NCI-H82 (cell line): ENCODE measurements at places on chromosomes 12 and 14.

DNA sequence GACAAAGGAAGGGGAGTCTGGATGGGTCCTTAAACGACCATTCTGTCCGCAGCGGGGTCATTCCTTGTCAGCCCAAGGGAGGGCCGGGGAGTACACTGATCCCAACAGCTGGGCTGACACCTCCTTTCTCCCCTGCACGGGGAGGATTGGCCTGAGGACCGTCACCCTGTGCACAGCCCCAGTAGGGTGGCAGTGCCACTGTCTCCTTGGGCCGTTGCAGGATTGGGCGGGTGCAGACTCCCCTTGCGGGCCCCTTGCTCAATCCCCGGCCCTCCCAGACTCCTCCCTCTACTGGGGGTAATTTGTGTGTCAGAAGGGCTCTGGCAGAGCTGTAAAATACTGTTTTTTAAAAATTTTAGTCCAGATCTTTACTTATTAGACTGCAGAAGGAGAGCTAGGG, 12.6 kb upstream of the AMN start:
- DNase-seq: no peak

- no peak for DNase-seq
Observed at GRCh38 chr12:77319166-77319565, 253.8 kb upstream of the E2F7 start.

GRCh38 chr12:122079033-122079531, 526 bp downstream of the MLXIP start:
- peak; percentile 50 for DNase-seq

DNA sequence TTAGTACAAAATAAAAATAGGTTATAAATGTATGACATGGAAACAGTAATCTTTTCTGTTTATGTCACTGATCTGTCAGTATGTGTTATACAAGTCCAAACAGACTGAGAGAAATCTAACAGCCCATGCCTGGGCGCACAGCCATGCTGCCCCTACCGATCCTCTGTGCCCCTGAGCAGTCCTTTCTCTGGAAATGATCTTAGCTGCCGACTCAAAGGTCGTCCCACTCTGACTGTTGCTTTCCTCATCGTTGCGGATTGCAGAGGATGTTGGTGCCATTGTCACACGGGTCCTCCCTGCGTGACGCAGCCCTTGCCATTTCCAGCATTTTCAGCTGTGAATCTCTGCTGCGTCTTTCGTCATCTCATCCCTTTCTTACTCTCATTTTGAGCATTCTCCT, 82.9 kb upstream of the DYNC1H1 start:
- no peak for DNase-seq

DNA sequence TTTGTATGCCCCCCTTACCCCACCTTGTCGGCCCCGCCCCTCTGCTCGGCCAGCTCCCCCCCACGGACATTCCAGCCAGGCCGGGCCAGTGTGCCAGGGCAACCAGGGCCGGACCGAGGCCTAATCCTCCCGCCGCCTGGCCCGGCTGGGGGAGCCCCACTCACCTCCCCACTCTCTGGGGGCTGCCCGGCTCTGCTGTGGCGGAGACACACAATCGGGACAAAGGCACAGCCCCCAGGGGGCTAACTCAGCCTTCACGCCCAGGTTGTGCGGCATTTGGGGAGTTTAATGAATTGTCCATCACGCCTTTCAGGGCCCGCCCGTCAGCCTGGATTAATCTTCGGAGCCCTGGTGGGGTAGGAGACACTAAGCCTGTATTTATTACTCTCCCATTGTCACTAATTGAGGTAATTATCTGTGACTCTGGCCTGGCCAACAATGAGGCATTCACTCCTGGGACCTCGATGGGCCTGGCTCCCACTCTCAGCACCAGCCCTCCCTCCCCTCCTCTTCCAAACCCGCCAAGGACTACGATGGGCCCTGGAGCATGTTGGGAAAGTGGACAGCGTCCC, 8.7 kb downstream of the WNT1 start:
- DNase-seq: peak; percentile 86

DNA sequence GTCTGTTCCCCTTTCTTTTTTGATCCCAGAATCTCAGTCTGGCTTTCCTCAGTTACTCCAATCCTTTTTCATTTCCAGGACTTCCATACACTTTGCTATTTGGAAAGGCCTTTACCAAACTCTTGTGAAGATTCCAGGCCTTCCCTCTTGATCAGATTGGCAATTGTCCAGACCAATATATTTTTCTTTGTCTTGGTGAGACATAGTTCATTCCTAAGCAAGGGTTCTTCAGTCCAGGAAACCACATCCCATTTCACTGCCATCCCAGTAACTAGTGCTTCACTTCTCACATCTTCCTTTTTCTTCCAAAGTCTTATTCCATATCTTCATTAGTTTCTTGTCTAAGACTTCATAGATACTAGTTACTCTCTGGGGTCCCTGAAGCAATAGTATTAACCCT, 2.1 kb upstream of the PTPRQ start:
- DNase-seq: no peak

GRCh38 chr14:61589691-61590581, 105.4 kb upstream of the HIF1A start:
- DNase-seq: peak; percentile 72

- DNase-seq: no peak
Observed at GRCh38 chr12:54053003-54053750, 458 bp upstream of the HOXC4 start.

DNA sequence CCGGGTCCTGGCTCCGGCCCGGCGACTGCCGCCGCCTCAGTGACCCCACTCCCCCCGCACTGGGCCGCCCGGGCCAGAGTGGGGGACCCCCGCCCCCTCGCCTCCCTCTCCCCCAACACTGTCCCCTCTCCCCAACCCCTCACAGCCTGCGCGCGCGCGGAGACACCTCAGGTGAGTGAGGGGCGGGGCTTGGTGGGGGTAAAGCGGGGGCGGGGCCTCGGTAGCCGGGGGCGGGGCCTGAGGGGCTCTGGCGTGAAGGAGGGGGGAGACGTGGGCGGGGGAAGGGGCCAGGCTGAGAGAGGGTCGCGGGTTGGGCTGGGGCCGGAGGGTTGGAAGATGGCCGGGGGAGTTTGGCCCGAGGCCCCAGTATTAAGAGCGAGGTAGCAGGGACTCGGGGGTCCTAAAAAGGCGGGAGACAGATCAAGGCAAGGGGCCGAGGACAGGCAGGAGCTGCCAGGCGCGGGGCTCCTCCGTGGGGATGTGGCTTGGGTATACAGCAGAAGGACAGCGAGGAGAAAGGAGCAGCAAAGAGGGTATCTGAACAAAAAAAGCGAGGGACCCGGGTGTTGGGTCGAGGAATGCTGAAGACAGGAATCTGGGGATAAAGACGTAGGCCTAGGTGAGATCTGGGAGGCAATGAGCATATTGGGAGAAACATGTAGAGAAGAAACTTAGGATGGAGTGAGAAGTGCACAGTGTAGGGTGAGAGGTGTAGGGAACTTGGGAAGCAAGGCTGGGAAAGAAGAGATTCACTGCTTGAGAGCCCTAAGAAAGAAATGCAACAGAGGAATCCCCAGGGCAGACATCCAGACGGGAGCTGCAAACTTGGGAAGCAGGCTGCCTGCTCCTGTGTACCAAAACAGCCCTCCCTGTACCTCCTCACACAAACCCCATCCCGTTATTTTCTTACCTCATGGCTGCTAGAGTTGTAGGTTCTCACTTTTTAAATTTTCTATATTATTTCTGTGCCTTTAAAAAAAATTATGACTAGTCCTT, 10.8 kb downstream of the SUOX start:
- DNase-seq: peak; percentile 77

DNA sequence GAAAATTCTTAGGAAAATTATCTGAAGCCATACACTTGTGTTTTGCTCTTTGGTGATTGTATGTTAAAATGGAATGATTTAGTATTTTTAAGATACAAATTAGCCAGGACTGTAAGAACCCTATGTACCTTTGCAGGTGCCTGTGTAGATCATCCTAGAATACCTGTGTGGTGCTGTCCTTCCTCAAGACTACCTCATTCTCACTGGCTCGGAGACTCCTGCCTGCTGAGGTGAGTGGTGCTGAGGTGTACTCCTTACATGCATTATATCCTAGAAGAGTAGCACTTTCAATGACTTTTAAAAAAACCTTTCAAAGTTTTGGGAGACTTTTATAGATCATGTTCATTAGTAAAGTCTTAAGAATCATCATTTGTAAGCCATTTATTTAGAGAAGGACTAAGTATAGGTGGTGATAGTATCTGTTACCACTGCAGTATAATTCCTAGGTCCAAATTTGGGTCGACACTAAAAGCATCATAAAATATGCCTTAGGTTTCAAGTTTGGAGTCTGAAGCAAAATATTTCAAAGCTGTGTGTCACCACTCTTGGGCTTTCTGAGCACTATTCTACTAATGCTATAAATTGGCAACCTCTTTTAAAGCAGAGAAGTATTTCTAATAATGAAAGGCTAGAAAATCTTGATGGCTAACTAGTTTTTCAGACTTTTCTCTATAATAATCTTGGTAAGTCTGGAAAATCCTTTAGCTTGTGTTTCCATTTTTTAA, 36.6 kb downstream of the RASSF8 start:
- no peak for DNase-seq

DNA sequence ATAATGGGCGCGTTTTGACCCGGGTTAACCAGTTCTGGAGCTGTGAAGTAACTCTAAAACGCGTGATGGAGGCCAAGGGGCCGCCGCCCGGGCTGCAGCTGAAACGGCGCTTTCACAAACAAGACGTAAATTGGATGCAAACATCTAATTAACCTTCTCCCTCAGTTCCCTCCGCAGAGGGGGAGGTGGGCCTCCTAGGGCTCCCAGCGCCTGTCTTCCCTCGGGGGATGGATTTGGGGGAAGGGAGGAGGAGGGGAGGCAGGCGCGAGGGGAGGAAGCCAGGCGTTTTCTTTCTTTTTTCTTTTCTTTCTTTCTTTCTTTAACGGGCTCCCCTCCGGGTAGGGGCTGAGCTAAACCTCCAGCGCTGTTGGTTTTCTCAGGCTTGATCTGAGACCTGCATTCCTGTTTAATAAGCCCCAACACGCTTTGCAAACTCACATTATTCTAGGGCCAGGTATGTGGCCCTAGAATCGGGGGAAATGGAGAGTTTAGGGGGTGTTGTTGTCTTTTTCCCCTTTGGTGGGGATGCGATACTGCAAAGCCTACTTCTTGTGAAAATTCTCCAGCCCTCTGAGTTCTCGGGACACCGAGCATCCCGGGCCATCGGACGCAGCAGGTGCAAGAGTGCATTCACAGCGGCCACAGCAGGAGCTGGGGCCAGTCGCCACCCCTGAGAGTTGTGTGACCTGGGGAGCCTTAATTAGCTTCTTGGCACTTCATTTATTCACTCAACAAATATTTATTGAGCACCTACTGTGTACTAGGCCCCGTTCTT, 43.6 kb upstream of the LHX5 start:
- DNase-seq: peak; percentile 39

DNA sequence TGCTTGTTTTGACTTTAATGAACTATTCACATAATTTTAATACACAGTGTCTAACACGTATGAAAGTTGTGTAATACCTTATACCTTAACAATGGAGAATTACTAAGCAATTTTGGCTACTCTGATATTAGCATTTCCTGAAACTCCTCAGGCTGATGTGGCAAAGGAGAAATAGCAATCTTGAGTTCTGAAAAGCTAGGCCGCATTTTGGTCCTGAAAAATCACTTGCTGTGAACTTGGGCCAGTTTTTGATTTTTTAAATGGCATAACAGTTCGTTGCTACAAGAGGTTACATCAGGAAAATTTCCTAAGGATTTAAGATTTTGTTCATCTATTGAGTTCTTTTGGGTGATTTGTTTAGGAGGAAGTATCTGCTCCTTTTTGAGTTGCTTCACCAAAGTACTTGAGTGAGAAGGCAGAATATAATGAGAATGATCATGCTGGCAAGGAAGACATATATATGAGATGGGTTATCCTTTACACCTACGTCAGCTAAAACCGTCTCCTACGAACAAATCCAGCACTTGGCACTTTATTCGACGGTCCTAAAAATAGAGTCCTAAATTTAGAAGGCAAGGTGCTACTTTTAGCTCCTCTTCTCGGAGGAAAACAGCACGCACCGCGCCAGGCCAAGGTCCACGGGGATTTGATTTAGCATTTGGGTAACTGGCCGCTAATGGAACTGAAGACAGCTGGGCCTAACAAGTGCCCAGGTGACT, 32.2 kb downstream of the MIA2 start:
- DNase-seq: no peak

DNA sequence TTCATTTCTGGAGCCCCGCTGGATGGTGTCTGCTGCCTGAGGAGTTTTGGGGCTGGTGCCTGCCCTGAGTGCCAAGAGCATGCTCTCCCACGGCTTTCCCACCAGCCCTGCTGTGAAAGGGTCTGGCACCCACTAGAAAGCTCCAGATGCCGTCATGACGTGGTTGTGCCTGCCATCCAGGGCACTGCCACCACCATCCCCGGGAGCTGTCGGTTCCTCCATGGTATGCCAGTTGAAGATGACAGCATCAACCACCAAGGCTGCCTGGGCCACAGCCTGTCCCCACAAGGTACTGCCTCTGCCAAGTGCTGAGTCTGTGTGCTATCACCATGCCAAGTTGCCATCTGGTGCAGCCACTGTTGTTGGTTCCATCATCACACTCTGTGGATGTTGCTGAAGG, 85.9 kb downstream of the TTC8 start:
- DNase-seq: no peak

DNA sequence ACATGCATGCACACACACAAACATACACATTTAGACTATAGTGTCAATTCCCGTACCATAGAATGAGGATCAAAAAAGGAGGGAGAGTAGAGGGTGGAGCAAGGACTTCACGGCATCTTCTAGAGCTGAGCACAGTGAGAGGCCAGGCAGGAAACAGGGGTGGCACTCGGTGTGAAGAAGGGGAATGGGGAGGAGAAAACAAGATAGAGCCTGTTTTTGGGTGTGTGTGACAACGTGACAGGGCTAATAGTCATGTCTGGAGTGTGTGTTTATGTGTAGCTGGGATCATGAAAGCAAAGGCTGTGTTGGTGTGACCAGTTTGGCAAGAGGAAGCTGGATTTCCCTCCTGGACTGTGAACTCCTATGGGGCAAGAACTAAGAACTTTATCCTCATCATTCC, 9.9 kb upstream of the ACVR1B start:
- no peak for DNase-seq

- no peak for DNase-seq
Observed at GRCh38 chr14:31578266-31578665, 17.1 kb downstream of the NUBPL start.

- no peak for DNase-seq
Observed at GRCh38 chr14:77063571-77064171, 34.4 kb upstream of the CIPC start.

GRCh38 chr12:71872401-71872800, 32.8 kb downstream of the TBC1D15 start:
- no peak for DNase-seq

DNA sequence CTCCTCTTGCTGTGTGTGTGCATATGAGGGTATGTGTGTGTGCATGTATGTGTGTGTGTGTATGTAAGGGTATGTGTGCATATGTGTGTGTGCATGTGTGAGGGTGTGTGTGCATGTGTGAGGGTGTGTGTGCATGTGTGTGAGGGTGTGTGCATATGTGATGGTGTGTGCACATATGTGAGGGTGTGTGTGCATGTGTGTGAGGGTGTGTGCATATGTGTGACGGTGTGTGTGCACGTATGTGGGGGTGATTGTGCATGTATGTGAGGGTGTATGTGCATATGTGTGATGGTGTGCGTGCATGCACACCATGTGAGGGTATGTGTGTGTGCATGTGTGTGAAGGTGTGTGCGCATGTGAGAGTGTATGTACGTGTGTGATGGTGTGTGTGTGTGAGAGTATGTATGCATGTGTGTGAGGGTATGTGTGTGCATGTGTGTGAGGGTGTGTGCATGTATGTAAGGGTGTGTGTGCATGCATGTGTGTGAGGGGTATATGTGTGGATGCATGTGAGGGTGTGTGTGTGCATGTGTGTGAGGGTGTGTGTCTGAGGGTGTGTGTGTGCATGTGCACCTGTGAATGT, 15.4 kb downstream of the DAO start:
- no peak for DNase-seq
